ENCODE measurements at places on chromosomes 2 and 18.

DNA sequence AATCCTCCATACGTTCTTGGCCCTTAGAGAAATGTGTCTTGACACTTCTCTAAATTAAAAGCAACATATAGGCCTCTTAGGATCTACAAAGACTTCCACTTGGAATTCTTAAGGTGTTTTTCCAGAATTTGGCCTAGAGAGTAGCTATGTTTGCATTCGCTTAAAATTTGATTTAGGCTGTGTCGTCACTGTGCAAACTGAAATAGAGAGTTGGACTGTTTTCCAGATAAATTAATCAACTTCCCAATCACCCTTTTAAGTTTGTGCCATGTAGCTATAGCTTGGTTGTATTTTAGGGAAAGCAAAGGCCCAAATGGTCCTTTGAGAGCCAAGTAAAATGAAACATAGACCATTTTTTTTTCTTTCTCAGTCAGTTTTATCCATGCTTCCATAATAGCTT, 128.6 kb upstream of the RASGRP3 start:
- no peak for DNase-seq

- no peak for DNase-seq
These were observed 462 bp downstream of the CHCHD5 start for GRCh38 chr2:112584891-112585250.

- DNase-seq: no peak
These were observed 15.5 kb downstream of the CDCA7 start for GRCh38 chr2:173370198-173370597.

- DNase-seq: no peak
These were observed 113.0 kb downstream of the DYSF start for GRCh38 chr2:71566372-71566771.

- no peak for DNase-seq
These were observed 261.7 kb upstream of the TNP1 start for GRCh38 chr2:217121565-217121964.

DNA sequence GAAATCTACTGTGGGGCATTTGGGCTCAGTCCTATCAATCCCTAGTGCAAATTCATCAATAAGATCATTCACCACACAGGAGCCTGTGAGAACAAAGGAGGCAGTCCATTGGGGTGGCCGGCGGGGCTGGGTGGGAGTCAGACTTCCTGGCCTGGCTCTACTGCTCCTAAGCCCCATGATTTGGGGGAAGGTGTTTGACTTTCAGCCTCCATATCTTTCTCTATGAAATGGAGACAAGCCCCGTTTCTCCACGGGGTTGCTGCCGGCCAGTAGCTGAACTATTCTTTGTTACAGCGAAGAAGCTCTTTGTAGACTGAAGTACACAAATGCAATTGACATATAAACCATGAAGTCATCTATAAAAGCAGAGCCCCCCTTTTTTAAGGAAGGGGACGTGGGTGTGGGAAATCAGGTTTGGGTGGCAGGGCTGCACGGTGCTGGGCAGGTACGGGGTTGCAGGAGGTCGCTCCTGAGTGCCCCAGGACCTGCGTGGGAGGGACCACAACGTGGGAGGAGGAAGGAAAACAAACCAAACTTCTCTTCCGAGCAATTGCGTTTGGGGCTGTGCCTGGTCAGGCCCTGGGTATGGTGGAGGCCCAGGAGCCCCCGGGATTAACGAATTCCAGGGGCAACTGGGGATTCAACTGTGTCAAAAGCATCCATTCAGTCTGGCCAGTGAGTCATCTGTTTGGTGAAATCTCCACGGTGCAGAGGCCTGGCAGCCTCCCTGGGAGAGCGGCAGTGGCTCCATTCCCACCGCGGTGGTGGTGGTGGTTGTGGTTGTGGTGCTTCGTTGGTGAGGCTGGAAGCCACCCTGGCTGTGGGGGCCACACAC, 18.2 kb downstream of the FBLN7 start:
- DNase-seq: no peak

DNA sequence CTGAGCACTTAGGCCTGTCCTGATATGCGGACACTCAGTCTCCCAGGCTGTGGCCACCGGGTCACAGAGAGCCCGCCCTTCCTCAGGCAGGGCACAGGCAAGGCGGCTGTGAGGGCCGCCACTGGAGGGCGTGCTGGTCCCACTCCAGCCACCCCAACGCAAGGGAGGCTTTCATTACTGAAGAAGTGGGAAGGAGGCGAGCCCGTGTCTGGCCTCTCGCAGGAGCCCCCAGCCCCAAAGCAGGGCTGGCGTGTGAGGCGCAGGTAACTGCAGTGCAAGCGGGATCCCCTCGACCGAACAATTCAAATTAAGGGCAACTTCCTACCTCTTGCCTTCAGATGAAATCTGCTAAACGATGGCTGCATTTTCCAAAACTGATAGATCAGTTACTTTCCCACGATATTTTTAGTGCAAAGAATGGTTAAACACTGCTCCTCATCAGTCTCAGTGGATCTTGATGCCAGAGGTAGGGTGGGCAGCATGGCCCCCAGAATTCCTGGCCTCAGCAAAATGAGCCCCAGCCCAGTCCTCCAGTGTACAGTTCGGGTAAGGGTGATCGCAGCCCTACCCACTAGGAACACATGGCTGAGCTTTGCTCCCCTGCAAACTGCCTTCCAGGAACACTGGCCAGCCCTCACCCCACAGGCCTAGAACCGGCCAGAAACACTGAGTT, 97.2 kb downstream of the SEPTIN10 start:
- no peak for DNase-seq

GRCh38 chr2:218261423-218262236, 815 bp downstream of the GPBAR1 start:
- no peak for DNase-seq
